Muscle of leg (tissue), 16 donors: ENCODE measurements at places on chromosomes 2 and 18. TPM values are rescaled to one million over a fixed set of nuclear protein-coding genes. Genes with fewer than 3 reads are reported as not detected.

Gene REL
- total RNA-seq: 6.7 TPM

Gene LHCGR
- 0.44 TPM for total RNA-seq

Gene NEU2
- not detected for total RNA-seq

Gene ZNF804A
- 0.09 TPM for total RNA-seq

Gene IL1A
- not detected for total RNA-seq

DNA sequence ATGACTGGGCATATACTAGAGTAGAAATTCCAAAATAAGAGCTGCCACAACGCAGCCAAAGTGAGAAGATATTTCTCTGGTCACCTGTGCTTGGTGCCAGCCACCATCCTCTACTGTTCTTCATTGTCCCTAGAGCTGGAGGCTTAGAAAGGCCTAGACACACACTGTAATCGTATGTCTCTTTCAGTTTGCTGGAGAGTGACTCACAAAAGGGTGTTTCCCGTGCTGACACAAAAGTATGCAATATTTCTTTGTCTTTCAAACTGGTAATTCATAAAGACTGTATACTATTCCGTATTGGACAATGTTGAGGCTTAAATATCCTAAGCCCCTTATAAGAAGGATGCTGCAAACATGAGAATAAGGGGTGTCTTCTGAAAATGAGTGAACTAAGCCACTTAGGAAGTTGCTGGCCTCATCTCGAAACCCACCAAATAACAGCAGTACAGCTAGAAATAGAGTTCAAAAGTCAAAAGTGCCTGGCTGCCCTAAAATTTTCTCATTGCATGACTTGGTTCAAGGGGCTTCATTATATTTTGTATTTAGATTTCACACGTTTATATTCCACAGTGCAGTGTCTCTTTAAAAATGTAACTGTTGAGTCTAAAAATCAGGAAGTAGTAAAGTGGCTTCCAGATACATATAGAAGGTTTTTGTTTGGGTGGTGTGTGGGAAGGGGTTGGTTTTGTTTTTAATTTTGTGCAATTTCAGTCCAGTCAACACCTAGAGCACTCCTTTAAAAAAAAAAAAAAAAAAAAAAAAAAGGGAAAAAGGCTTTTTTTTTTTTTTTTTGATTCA is 601.1 kb downstream of the ARHGAP15 start:
- H3K27ac ChIP-seq: no peak overlapping the region
- no peaks in the 10 kb centered on the region for H3K27me3 ChIP-seq
- H3K4me3 ChIP-seq: no peak overlapping the region
- H3K4me1 ChIP-seq: no peaks in the 10 kb centered on the region
- no peak for DNase-seq
- H3K36me3 ChIP-seq: no peaks in the 10 kb centered on the region

GRCh38 chr2:112724591-112725525 is 4.0 kb downstream of the NT5DC4 start:
- no peaks in the 10 kb centered on the region for H3K27me3 ChIP-seq
- no peak overlapping the region for H3K4me3 ChIP-seq
- no peaks in the 10 kb centered on the region for H3K36me3 ChIP-seq

DNA sequence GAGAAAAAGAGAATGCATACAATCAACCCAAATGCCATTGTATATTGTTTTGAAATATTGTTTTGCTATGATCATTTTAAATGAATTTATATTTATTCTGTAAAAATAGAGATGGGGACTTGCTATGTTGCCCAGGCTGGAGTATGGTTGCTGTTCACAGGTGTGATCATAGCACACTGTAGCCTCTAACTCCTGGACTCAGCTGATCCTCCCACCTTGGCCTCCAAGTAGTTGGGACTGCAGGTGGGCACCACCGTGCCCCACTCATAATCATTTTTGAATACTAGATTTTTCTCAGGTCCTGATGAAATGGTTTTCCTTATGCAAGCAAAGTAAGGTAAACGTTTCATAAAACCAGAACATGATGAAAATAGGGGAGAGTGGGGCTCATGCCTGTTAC is 46.3 kb downstream of the TMEM17 start:
- no peak overlapping the region for H3K4me3 ChIP-seq
- H3K27me3 ChIP-seq: peaks cover 2% of the 10 kb centered on the region
- H3K36me3 ChIP-seq: no peaks in the 10 kb centered on the region
- peak overlapping the region; percentile 80 for H3K27ac ChIP-seq
- peaks cover 31% of the 10 kb centered on the region for H3K4me1 ChIP-seq
- DNase-seq: no peak

DNA sequence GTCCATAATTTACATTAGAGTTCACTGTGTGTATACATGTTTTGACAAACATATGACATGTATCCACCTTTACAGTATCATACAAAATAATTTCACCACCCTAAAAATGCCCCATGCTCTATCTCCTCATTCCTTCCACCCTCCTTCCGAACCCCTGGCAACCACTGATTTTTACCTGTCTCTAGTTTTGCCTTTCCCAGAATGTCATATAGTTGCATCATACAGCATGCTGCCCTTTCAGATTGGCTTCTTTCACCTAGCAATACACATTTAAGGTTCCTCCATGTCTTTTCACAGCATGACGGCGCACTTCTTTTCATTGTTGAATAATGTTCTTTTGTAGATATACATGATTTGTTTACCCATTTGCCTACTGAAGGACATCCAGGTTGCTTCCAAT is 10.4 kb downstream of the LRPPRC start:
- H3K27me3 ChIP-seq: no peaks in the 10 kb centered on the region
- H3K27ac ChIP-seq: no peak overlapping the region
- DNase-seq: no peak
- H3K4me3 ChIP-seq: no peak overlapping the region
- H3K4me1 ChIP-seq: no peaks in the 10 kb centered on the region

DNA sequence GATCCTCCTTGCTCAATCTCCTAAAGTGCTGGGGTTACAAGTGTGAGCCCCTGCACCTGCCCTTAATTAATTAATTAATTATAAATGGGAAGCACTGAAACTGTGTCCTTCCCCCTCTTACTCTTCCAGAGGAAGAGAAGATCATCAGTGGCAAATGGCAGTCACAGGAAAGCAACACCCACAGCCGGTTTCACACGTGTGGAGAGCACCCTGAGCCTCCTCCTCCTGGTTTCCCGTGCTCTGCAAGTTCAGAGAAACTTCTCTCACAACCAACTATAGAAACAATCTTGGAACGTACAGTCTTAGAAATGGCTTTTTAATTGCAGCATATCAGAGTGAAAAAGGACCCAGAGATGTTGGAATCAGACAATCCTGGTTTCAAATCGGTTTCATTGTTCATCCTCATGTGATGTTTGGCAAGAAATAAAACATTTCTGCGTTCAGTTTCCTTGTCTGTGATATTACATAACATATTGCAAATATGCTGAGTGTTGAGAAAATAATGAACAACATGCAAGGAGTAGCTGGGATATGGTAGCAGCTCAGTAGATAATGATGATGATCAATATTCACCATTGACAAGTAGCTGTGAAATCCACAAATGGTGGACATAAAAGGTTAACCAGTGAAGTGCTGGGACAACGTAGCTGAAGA is 141.0 kb upstream of the KCTD1 start:
- no peaks in the 10 kb centered on the region for H3K4me1 ChIP-seq
- H3K27me3 ChIP-seq: no peaks in the 10 kb centered on the region
- DNase-seq: no peak
- H3K27ac ChIP-seq: no peak overlapping the region
- H3K4me3 ChIP-seq: no peak overlapping the region
- no peaks in the 10 kb centered on the region for H3K36me3 ChIP-seq

- no peak overlapping the region for H3K4me3 ChIP-seq
- H3K27me3 ChIP-seq: no peaks in the 10 kb centered on the region
- no peaks in the 10 kb centered on the region for H3K4me1 ChIP-seq
- no peak overlapping the region for H3K27ac ChIP-seq
These were observed 125.8 kb upstream of the PGAP1 start for GRCh38 chr2:197052356-197052755.

- H3K4me1 ChIP-seq: no peaks in the 10 kb centered on the region
- no peaks in the 10 kb centered on the region for H3K36me3 ChIP-seq
- no peak for DNase-seq
- H3K27me3 ChIP-seq: no peaks in the 10 kb centered on the region
- no peak overlapping the region for H3K27ac ChIP-seq
These were observed 499.0 kb downstream of the TXNL1 start for GRCh38 chr18:56139372-56139771.

- no peak overlapping the region for H3K4me3 ChIP-seq
- H3K27me3 ChIP-seq: peaks cover 2% of the 10 kb centered on the region
- no peak overlapping the region for H3K27ac ChIP-seq
- no peaks in the 10 kb centered on the region for H3K4me1 ChIP-seq
- no peak for DNase-seq
These were observed 17.4 kb upstream of the STEAP3 start for GRCh38 chr2:119206201-119206600.

DNA sequence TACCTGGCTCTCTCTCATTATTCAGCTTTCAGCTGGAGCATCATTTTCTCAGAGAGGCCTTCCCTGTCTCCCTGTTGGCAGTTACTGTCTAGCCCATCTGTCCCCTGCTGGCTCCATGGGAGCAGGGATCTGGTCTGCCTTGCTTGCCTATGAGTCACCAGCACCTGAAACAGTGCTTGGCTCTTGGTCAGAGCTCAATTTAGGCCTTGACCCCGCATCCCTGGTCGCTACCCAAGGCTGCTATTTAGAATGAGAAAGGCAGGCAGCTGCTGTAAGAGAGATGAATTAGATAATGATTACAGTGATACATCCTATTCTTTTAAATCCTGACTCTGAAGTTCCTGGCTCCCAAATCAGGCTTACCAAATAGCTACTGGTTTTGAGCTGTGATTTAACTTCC is 32.9 kb downstream of the KCNE4 start:
- no peak overlapping the region for H3K27ac ChIP-seq
- H3K4me1 ChIP-seq: peaks cover 3% of the 10 kb centered on the region
- no peaks in the 10 kb centered on the region for H3K36me3 ChIP-seq
- no peak overlapping the region for H3K4me3 ChIP-seq
- DNase-seq: peak; percentile 39

- peaks cover 31% of the 10 kb centered on the region for H3K4me1 ChIP-seq
- no peak overlapping the region for H3K4me3 ChIP-seq
- H3K36me3 ChIP-seq: no peaks in the 10 kb centered on the region
- DNase-seq: peak; percentile 51
- H3K27ac ChIP-seq: peak overlapping the region; percentile 49
These were observed 213.2 kb downstream of the ANAPC1 start for GRCh38 chr2:111670776-111671175.

- H3K27ac ChIP-seq: no peak overlapping the region
- H3K27me3 ChIP-seq: no peaks in the 10 kb centered on the region
- H3K36me3 ChIP-seq: no peaks in the 10 kb centered on the region
- H3K4me3 ChIP-seq: no peak overlapping the region
- peak; percentile 7 for DNase-seq
These were observed 284.0 kb upstream of the CWC22 start for GRCh38 chr2:180291060-180291459.

- H3K27ac ChIP-seq: no peak overlapping the region
- no peaks in the 10 kb centered on the region for H3K36me3 ChIP-seq
- DNase-seq: no peak
- no peak overlapping the region for H3K4me3 ChIP-seq
- peaks cover 4% of the 10 kb centered on the region for H3K4me1 ChIP-seq
These were observed 445.8 kb upstream of the RGPD4 start for GRCh38 chr2:107380912-107381311.

- no peak overlapping the region for H3K4me3 ChIP-seq
- peak; percentile 46 for DNase-seq
- H3K36me3 ChIP-seq: no peaks in the 10 kb centered on the region
- H3K27me3 ChIP-seq: no peaks in the 10 kb centered on the region
- H3K4me1 ChIP-seq: peaks cover 10% of the 10 kb centered on the region
These were observed 32.0 kb downstream of the YPEL5 start for GRCh38 chr2:30178618-30179434.

GRCh38 chr2:236177604-236177966 is 9.4 kb upstream of the GBX2 start:
- no peak overlapping the region for H3K27ac ChIP-seq
- H3K4me1 ChIP-seq: peaks cover 28% of the 10 kb centered on the region
- DNase-seq: no peak
- H3K36me3 ChIP-seq: no peaks in the 10 kb centered on the region
- no peak overlapping the region for H3K4me3 ChIP-seq
- H3K27me3 ChIP-seq: peaks cover 85% of the 10 kb centered on the region

DNA sequence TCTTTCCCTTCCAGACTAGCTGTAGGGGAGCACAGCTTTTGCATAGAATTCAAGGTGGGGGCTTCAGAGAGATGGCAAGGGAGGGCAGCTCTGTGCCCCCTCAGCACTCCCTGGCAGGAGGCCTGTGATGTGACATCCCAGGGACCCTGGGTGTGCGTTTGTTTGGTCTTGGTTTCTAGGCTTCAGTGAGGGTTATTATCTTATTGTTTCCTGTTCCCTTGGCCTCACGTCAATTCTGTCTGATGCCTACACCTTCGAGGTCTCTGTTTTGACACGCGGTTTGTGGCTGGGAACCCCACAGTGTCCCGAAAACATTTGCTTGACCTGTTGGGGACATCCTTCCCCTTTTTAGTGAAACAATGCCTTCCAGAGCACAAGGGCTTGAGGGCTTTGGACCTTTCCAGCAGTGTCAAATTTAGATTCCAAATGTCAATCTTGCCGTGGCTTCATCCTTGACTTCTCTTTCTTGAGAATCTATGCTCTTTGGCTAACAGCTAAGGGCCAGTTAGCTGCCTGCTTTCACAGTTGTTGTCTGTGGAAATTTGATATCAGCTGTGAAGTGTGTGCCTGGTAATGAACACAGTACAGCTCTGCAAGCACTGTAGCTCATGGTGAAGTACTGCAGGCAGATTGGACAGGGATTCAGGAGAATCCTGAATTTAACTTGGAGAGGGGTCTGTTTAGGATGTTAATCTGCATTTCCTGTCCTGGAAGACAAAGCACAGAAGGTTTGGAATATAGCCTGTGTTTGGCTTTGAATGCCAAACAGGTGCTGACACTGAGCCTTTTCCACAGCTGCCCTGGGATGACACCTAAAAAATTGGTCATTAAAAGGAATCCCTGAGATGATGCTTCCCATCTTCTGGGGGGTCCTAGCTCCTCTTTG is 108.2 kb upstream of the CXCR4 start:
- no peak overlapping the region for H3K27ac ChIP-seq
- no peak overlapping the region for H3K4me3 ChIP-seq
- H3K27me3 ChIP-seq: no peaks in the 10 kb centered on the region
- H3K36me3 ChIP-seq: no peaks in the 10 kb centered on the region
- H3K4me1 ChIP-seq: peaks cover 15% of the 10 kb centered on the region
